ENCODE measurements at places on chromosomes 13 and 19. TPM values are rescaled to one million over a fixed set of nuclear protein-coding genes. Genes with fewer than 3 reads are reported as not detected.

The STAP2 gene
- 12.3 TPM for total RNA-seq

The CAPN12 gene
- total RNA-seq: 3.8 TPM

The SUPT20H gene
- 47.3 TPM for total RNA-seq

The SULT2A1 gene
- not detected for total RNA-seq

The ATP4B gene
- not detected for total RNA-seq

The ZNF558 gene
- total RNA-seq: 25.4 TPM

The ZNF71 gene
- 5.4 TPM for total RNA-seq
